ENCODE measurements at places on chromosomes 7 and 10. TPM values are rescaled to one million over a fixed set of nuclear protein-coding genes. Genes with fewer than 3 reads are reported as not detected.

The GAD2 gene
- total RNA-seq: not detected

The CCNY gene
- total RNA-seq: 83.0 TPM

- H3K36me3 ChIP-seq: no peaks in the 10 kb centered on the region
- peaks cover 16% of the 10 kb centered on the region for H3K4me1 ChIP-seq
- no peak for DNase-seq
- no peak overlapping the region for H3K4me3 ChIP-seq
- no peak overlapping the region for H3K27ac ChIP-seq
- H3K27me3 ChIP-seq: no peaks in the 10 kb centered on the region
These were observed 62.2 kb upstream of the USP6NL start for GRCh38 chr10:11673346-11674280.

DNA sequence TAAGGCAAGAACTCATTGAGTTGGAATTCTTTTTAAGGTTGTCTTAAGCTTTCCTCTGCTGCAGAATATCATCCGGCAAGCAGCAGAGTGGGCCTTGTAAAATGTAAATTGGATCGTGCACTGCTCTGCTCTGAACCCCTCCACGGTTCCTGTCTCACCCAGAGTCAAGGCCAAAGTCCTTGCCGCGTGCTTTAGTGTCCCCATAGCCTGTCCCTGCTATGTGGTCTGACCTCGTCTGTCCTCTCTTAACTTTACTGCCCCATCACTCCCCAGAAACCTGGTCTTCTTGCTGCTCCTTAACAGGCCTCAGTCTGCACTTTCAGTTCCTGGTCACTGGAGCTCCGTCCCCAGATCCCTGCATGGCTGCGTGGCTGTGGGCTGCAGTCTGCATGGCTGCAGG, 121.6 kb upstream of the SDK1 start:
- H3K4me1 ChIP-seq: no peaks in the 10 kb centered on the region
- no peaks in the 10 kb centered on the region for H3K27me3 ChIP-seq
- no peaks in the 10 kb centered on the region for H3K36me3 ChIP-seq
- no peak overlapping the region for H3K4me3 ChIP-seq

- no peak overlapping the region for H3K27ac ChIP-seq
- no peaks in the 10 kb centered on the region for H3K36me3 ChIP-seq
- H3K4me3 ChIP-seq: no peak overlapping the region
- H3K4me1 ChIP-seq: no peaks in the 10 kb centered on the region
These were observed 128.3 kb downstream of the NEBL start for GRCh38 chr10:20768843-20769242.

All from heart left ventricle (tissue), 16 donors.